Stimulated activated CD4-positive, alpha-beta T cell treated with anti-CD3 and anti-CD28 coated beads, Interleukin-1b, Interleukin-23, amount 100 ng/mL, for 1 hour (primary cell): ENCODE measurements at places on chromosomes 2 and 18.

- no peak for DNase-seq
Observed at GRCh38 chr18:26909599-26910290, 44.2 kb upstream of the AQP4 start.

DNA sequence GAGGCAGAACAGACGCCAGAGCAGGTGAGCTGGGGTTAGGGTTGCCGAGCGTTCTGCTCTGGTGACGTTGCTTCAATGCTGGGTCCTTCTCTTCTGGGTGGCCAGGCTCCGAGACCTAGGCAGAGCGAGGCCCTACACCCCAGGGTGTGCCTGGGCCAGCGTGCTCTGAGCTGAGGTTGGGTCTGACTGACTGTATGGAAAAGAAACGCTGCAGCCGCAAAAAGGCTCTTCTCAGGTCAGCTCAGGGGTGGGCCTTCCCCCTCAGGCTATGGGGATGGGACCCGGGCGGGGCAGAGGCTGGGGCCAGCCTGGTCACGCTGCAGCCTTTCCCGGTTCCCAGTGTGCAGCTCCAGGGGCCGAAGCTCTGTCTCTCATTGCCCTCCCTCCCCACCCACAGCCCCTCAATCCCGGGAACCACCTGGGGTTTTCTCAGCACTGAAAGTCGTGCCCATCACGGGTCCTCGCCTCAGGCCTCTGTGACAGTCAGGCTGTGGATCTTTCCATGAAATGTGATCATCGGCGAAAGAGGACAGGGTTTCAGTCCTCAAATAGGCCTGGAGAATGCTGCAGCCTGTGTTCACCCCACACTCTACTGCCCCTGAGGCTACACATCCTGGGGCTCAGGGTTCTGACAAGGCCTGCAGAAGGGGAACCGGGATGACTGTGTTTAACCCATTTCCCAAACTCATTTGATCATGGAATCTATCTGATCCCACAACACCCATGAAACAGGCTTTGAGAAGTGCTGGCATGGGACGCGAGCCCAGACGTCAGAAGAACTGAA, 19.4 kb downstream of the CYP26B1 start:
- DNase-seq: no peak

DNA sequence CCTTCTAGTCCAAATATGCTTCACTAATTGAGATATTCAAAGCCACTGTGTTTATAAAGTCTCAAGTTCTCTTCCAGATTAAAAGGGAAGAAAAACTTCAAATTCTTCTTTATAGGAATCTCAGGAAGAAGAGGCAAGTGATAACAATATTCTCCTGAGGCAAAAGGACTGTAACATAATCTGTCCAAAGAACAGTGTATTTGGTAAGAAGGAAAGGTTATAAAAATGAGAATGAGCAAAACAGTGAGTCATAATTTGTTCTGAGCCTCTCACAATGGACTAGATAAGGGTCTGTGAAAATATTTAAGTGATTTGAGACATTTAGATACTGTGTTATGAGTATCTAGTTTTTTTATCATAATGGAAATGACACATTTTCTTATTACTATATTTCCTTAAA, 44.3 kb downstream of the SNRPD1 start:
- no peak for DNase-seq

DNA sequence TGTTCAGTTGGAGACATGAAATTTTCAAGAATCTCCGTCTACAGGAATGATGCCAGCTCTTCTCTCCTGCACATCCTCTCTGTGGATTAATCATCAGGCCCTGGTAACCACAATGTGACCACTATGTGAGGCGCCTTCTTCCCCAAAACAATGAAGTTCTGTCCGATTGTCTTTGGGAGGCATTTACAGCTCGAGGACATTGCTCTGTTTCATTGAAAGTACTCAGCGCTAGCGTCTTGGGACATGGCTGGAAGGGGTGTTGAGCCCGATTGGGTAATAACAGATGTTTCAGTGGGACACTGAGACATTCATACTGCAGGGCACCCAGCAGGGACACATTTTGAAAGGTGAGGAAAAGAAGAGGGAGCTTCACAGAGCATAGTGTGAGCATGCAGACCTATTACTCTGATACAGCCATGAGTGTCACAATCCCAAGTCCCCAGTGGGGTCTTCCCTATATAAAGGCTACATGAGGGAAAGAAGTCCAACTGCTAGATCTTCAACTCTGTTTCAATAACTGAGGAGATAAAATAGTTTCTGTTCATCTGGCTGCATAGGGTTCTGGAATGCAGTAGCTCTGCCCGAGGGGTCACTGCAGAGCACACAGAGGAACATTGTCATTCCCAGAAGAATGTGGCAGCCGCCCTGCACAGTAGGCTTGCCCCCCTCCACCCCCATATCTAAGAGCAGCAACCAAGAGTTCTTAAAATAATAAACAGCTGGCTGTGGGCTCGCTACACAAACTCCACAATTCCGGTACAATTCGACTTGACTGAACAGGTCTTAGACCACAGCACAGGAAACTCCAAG, 237.3 kb downstream of the OSR1 start:
- no peak for DNase-seq

DNA sequence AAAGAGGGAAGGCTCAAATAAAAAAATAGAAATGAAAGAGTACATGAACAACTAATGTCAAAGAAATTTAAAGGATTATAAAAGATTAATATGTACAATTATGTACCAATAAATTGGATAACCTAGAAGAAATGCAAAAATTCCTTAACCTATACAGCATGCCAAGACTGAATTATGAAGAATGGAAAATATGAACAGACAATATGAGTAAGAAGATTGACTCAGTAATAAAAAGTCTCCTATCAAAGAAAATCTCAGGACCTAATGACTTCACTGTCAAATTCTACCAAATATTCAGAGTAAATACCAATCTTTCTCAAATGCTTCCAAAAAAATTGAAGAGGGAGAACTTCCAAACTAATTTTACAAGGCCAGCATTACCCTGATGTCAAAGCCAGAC, 120.2 kb upstream of the SPOPL start:
- no peak for DNase-seq

DNA sequence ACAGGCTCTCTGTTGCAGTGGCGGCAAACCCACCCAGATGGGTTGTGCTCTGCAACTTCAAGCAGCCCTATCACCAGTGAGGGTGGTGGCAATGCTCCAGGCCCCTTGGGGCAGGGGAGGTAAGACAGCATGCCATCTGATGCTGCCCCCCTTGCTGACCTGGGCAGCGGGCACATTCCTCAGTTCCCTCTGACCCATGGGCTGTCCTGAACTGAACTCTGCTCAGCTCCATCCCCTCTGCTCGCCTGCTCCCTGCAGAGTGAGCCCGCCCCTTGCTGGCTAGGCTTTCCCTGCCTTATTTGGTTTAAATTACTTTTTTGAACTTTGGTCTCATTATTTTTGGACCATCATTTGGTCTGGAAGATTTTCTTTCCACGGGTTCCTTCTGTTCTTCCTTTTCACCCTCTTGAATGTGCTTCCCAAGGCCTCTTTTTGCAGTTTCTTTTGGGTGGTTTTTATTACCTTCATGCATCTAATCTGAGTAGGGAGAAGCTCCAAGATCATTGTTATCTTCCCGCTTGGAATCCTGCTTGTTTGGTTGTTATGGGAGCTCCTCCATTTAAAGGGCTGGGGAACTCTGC, 565.4 kb downstream of the TNS1 start:
- DNase-seq: no peak

DNA sequence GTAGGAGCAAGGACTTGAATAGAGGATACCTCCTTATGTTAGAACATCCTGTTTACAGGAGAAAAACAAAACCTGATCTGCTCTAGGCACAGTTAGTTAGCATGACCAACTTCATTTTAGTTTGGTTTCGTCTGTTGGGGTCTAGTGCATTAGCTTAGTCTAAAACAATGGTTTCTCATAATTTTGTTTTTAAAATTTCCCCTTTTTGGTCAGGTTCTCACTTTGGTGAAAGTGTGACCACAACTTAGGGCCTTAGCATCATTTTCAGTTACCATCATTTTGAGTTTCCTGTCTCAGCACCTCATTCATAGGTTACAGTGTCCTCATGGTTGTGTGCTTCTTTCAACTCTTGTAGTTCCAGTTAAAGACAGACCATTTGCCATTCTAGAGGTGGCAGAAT, 1277.0 kb upstream of the SLC39A10 start:
- no peak for DNase-seq

GRCh38 chr2:10085043-10085667, 4.9 kb upstream of the CYS1 start:
- DNase-seq: no peak

DNA sequence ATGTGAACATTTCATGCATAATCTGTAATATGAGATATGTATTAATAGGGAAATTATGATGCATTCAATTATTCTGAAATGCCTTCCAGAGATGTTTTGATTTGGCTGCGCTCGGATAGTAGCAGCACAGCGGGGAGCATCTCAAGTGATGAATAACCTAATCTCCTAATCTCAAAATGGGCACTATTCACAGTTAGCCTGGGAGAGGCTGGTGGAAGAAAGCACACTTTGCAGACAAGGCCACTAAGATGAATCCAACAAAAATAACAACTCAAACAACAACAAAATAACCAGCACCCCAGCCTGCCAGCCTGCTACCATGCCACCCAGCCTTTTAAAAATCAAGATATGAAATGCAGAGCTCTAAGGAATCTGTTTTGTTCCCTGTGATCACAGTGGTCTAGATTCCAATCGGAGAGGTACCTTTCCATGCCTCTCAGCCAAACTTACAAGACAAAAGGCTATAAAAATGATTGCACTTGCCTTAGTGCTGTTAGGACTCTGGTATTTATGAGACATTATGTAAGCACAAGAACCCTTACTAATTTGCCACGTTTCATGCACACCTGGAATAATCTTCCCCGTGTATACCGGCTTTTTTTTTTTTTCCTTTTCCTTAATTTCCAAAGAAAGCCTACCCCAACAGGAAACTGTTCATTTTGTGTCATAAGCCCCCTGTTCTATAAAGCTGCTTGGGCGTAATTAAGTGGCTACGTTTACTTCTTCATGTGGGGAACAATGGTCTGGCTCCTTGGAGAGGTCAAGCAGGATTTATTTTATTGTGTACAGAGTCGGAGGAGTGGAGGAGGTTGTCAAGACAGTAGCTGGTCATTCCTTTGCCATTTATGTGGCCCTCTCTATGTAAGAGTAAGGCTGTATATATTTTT, 526.9 kb upstream of the FANCL start:
- DNase-seq: no peak

DNA sequence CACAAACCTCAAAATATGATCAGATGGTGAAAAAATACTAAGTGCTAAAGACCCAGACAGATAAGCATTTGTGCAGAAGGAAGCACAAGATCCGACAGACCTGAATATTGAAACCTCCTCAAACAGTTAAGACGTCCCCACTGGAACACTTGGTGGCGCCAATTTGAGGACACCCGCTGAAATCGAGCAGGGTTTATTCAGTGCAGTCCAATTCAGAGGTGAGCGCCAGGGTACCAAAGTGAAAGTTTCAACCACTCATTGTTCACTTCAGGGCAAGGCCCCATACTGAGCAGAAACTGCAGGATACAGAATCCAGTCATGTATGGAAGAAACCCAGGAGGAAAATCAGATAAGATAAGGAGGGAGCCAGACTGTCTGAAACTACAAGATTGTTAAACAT, 417.6 kb downstream of the LRRTM4 start:
- no peak for DNase-seq

- DNase-seq: no peak
Observed at GRCh38 chr18:2920027-2920426, 73.2 kb downstream of the EMILIN2 start.

DNA sequence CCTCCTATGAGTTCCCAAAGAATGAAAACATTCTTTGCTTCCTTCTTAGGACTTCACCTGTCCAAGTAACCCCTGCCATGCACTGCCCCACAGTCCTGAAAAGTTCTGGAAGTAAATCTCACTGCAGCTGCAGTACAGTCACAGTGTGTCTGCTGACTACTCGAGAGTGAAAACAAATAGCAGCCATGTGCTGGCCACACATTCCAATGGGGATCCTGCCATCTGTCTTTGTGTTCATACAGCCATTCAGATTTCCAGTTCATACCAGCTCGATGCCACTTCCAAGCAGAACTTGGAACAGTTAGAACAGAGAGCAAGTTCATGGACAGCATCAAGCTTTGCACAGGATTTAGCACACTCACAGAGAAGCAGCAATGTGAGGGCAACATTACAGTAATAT, 629.9 kb upstream of the ACVR2A start:
- DNase-seq: no peak

DNA sequence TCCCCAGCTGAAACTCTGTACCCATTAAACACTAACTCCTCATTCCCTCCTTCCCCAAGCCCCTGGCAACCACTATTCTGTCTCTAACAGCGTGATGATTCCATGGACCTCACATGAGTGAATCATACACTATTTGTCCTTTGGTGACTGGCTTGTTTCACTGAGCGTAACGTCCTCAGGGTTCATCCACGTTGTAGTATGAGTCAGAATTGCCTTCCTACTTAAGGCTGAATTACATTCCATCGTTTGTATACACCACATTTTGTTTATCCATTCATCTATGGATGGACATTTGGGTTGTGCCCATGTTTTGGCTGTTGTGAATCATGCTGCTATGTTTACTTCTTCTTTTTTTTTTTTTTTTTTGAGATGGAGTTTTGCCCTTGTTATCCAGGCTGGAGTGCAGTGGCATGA, 19.6 kb upstream of the CABLES1 start:
- DNase-seq: no peak

DNA sequence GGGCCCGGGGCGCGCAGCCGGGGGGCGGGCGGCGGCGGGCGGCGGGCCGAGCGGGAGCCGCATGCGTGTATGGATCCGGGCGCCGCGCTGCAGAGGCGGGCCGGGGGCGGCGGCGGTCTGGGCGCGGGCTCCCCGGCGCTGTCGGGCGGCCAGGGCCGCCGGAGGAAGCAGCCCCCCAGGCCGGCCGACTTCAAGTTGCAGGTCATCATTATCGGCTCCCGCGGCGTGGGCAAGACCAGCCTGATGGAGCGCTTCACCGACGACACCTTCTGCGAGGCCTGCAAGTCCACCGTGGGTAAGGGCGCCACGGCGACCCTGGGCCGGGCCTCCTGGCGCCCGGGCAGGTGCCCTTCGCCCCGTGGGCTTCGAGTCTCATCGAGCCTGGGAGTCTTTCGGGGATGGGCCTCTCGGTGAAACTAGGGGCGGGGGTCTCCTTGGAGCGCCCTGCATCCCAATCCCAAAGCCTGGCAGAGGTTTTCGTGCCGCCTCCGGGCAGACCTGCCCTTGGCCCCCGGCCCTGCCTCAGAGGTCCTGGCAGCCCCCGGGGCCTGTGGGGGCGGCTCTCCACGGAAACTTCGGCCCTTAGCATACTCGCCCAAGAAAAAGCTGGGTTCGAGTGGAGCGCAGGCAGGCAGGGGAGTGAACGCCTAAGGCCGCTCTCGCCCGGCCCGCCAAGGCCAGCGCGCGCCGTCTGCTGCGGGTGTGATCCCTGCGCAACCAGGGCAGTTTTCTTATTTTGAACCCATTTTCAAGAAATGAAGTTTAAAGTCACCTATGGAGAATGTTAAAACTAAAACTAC, 622 bp downstream of the RAB12 start:
- no peak for DNase-seq

GRCh38 chr18:63210521-63210920, 109.0 kb downstream of the BCL2 start:
- no peak for DNase-seq

DNA sequence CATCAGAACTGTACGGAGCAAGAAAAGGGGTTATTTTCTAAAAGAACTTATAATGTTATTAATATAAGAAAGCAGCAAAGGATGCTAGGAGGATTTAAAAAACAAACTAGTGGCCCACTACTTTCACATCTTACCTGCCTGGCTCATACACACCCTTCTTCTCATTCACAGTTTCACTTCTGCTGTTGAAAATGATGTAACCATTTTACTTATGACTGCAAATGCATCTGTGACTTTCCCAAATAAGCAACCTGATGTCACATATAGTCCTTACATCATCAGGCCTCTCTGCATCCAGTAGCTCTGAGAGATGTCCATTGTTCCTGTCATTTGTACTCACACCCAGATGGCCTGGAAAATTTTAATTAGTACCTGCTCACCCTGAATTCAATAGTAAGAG, 101.8 kb upstream of the MYO3B start:
- DNase-seq: no peak
